ENCODE measurements at places on chromosomes 7 and 10.

DNA sequence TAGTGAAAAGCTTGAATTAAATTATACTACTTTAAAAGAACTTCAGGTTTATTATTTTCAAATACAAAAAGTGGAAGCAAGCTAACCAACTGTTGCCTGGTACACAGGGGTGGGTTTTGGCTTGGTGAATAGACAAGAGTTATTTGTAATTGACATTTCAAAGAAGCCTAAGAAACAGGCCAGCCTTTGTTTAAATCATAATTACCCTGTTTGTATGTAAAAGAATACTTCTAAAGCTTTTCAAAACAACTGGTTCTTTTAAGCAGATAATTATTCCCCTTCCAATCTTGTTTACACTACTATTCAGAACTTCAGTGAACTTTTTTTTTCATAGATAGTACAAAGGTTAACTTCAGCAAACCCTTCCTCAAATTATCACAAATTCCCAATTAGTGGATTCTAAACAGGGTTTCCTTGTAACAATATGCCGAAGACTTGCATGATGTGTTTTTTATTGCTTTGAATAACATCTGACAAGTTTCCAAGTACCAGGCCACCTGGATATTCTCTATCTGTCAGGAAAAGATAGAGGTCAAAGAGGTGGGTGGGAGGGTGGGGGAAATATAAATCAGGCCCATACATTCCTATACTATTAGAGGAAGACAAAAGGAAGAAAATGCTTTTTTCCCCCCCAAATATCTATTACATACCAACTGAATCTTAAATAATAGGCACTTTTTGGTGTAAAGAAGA is 20.4 kb downstream of the SSMEM1 start:
- no peak for DNase-seq

GRCh38 chr7:36604806-36605205 is 119.5 kb downstream of the AOAH start:
- peak; percentile 5 for DNase-seq

GRCh38 chr7:38451840-38452239 is 178.4 kb upstream of the TARP start:
- DNase-seq, result peak; percentile 0

DNA sequence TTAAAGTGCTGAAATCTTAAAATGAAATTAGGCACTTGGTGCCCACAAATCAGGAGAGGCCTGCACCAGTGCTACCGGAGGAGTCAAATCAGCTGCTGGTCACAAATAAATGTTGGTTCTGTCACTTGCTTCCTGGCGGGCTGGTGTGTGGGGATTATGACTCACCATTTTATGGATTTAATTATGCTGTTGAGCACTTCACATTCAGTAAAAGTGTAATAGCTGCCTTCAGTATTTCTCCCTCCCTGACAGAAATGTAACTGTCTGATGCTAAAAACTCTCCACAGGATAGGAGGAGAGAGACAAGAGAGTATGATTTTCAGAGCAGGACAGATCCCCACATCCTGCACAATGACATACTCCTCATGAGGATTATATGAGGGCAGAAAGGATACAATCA is 186.0 kb downstream of the JAZF1 start:
- DNase-seq, result peak; percentile 57

- DNase-seq, result peak; percentile 42
These were observed 58.9 kb downstream of the SH2D4B start for GRCh38 chr10:80596391-80597257.

GRCh38 chr7:102927312-102927933 is 14.6 kb downstream of the LRRC17 start:
- no peak for DNase-seq

GRCh38 chr7:87359366-87359765 is 13.9 kb downstream of the CROT start:
- DNase-seq, result no peak

GRCh38 chr10:34249634-34250033 is 565.5 kb downstream of the PARD3 start:
- DNase-seq, result no peak

GRCh38 chr7:28591725-28592349 is 179.5 kb downstream of the CREB5 start:
- no peak for DNase-seq

Measured in mesenchymal stem cell (in vitro differentiated cells and primary cell).